ENCODE measurements at places on chromosomes 7 and 10.

DNA sequence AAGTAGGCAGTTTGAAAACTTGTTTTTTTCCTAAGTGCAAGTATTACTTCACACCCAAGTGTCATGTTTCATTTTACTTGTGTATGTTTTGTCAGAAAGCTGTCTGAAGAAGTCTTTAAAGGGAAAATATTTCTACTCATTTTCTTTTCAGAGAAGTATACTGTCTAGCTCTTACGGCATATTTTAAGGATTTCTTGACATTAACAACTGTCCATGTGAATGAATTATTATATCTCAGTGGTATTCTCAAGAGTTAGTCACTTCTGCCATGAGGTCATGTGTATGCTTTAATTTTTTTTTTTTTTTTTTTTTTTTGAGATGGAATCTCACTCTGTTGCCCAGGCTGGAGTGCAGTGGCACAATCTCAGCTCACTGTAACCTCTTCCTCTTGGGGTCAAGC lies 229.5 kb downstream of the BICC1 start:
- DNase-seq: no peak

GRCh38 chr7:45103958-45104843 lies 7.3 kb downstream of the TBRG4 start:
- no peak for DNase-seq

DNA sequence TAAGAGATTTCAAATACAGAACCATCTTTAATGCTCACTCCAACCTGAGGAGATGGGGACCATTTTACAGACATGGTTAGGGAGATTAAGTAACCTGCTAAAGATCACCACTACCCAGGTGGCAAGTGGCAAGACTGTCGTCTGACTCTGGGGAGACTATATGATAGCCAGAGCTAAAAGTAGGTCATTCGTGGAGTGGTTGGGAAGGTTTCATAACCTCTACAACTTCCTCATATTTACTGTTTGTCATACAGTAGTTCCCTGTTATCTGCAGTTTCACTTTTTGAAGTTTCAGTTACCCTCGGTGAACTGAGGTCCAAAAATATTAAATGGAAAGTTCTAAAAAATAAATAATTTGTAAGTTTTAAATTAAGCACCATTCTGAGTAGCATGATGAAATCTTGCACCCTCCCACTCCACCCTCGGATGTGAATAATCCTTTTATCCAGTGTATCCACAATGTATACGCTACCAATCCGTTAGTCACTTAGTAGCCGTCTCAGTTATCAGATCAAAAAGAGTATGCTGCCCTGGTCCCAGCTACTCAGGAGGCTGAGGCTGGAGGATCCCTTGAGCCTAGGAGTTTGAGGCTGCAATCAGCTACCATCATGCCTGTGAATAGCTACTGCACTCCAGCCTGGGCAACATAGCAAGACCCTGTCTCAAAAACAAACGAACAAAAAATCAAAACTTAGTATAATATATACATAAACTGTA lies 14.9 kb upstream of the LGI1 start:
- DNase-seq: no peak

- DNase-seq: no peak
These were observed 58.8 kb upstream of the ADRA2A start for GRCh38 chr10:111018021-111018420.

DNA sequence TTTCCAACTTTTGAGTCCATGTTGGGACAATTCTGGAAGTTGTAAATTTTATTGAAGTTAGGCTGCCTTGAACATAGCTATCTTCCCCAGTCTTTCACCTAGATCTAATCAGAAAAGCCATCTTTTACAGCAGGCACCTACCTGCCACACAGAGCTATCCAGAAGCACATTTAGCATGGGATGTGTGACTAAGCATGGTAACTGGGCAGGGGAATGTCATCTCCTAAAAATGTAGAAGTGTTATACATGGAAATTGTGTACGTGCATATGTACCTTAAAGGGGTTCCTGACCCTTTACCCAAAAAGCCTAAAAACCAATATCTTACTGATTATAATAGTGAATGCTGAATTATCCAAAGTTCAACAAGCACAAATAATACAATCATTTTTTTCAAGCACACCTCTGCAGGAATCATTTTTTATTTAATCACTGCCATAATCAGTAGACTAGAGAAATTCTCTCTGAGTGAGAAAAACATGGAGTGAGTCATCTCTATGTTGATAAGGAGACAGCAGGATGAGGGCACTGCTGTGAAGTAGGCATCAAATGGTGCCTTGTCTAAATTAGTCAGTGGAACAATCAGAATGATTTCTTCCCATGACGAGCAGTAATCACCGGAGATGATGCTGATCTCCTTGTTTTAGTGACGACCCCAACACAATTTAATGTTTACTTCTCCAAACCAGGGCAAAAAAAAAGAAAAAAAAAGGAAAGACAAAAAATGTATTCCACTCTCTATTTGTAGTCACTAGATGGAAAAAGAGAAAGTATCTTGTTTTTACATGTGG lies 75.9 kb downstream of the SORBS1 start:
- no peak for DNase-seq

DNA sequence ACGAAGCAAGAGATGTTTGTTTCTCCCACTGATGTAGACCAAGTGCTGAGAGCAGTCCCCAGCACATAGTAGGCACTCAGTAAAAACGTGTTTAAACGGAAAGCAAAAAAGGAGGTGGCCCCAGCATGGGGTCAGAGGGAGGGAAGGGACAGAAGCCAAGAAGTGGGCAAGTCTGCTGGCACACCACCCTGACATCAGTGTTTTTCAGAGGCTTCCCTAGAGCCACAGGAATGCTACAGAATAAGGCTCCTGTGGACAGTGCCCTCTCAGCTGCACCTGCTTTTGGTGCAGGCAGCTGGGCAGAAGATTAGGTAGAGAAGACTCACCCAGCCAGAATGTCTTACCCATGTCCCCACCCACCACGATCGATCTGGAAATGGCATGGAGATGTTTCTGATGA lies 8.3 kb upstream of the ANKRD1 start:
- no peak for DNase-seq

DNA sequence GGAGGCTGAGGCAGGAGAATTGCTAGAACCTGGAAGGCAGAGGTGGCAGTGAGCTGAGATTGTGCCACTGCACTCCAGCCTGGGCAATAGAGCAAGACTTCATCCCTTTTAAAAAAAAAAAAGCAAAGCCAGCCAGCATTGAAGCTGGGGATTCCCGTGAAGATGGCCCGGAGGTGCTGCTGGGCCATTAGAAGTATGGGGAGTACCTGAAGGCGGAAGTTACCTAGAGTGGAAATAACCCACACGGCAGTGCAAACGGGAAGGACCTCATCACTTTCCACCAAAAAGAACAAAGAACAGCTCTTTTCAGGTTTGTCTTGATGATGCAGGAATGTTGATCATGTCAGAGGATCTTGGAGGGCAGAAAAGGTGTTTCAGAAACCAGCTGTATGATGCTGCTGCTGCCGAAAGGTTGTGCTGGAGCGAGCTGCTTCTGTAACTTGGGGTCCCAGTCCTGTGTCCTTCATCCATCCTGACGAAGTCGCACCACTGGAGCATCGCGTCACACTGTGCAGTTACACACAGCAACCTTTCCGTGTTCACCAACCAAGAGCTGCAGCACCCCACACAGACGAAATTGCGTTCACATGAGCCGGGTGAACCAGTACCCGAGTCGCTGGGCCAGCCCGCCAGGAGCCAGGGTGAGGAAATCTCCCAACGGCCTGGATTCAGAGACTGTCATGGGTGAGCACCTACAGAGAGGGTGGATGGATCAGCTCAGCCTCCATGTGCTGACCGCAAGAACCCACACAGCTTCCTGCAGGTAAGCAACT lies 8.2 kb downstream of the ZFAND2A start:
- DNase-seq: no peak

DNA sequence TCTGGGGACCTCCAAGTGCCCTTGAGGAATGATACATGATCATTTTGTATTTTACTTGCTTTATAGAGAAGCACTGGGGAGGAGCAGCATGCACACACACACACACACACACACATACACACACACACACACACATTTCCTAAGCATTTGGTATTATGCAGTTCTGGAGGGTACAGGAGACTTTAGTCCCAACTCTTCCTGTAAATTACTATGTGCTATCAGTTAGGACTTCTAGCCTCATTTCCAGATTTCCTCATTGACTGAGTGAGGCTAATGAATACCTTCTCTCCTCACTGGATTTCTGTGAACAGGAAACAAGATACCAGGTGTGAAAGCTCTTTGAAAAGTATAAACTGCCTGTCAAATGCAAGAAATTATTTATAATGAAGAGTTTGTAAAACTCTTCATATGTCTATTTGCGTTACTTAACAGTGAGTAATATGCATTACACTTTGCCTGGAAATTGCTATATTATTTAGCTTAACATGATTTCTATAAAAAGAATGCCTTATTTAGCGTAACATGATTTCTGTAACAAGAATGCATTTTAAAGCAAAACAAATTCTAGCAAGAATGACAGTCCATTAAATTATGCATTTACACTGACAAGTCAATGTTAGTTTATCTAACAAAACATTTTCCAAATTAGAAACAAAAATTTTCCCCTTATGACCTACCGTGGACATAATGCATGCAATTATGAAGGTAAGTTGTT lies 34.2 kb downstream of the ACTA2 start:
- no peak for DNase-seq

GRCh38 chr7:156842740-156843140 lies 50.2 kb downstream of the LMBR1 start:
- no peak for DNase-seq

GRCh38 chr10:30282221-30282620 lies 66.9 kb downstream of the MTPAP start:
- DNase-seq: no peak

DNA sequence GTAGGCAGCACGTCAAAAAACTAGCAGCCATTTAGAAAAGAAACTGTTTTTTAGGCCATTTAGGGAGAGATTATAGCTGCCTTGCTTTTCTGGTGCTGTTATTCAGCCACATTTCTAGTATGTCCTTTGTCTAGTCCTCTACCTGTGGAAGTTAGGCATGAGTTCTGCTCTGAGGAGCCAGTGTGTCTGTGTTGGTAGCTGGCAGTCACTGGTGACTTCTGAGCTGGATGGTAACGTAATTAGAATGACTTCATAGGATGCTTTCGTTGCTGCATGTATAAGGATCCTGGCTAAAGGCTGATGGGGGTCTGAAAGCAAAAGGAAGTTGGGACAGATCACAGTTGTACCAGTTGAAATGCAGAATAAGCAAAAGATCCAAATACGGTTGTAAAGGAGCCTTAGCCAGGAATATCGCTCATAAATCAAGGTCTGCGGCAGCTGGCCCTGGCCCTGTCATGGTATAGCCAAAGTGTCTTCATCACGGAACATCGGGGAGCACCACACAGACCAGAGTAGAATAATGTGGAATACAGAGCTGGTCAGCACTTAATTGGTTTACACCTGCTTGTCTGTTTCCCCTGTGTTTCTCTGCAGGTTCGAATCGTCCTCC lies 226.7 kb downstream of the EXOC4 start:
- DNase-seq: no peak

DNA sequence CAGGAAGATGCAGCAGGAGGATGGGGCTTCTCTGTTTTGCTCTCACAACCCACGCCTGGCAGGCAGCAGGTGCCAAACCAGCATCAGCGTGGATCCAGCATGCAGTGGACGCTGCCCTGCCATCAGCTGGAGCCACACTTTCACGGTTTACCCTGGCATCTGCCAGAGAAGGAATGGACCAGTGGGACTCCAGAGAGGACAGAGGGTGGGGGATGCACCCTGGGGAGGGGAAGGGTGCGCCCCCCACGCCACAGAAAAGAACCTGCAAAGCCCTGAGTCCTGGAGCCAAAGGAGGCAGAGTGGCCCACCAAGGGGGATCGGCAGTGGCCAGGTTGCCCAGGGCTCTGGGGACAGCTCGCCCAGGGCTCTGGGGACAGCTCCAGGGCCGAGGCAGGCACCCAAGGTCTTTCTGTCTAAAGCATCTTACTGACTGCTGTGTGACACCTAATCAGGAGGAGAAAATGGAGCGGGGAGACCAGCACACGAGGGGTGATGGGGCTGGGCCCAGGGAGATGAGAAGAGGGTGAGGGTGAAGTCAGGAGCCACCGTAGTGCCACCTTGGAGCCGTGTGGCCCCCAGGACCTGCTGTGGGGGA lies 225.1 kb downstream of the DNAJB6 start:
- DNase-seq: no peak

DNA sequence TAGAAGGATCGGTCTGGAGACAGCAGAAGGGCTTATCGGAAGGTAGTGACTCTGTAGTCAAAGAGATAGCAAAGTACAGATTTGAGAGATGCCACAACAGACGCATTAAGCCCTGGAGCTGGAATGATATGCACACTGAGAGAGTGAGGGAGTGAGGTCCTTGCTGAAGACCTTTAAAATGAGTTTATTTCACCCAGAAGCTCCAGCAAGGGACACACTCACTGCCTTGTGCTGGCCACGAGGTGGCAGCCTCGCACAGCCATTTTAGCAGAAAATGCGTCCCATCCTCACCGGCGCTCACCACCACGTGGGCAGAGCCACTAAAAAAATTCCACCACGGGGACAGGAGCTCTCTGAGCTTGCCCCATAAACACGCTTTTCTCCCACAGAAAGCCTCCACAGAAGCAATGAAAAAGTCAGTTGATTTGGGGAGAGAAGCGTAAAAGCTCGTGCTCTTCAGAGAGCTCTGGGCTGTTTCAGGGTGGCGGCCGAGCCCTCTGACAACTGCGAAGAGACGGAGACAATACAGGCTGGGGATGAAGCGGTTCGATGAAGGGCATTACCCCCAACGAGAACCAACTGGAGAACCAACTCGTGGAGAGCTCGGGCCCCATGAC lies 163.0 kb upstream of the KLF14 start:
- DNase-seq: peak; percentile 66

GRCh38 chr7:133282094-133282493 lies 29.2 kb downstream of the EXOC4 start:
- no peak for DNase-seq

DNA sequence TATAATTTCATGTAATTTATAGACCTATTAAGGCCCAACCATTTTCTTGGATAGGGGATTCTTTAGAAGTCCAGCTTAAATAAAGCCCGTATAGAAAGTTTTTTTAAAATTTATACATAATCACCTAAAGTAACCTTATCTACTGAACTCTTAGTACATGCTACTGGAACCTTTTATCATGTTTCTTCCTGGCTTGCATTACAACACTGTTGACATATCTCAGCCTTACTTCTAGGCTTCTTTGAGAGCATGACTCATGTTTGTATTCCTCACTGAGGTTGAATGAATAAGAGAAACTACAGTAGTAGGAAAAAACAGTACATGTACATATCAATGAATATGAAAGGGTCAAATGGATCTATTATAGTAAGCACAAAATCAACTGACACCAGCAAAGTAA lies 8.2 kb upstream of the MAGI2 start:
- DNase-seq: no peak

GRCh38 chr10:86162036-86162435 lies 204.6 kb downstream of the GRID1 start:
- no peak for DNase-seq

DNA sequence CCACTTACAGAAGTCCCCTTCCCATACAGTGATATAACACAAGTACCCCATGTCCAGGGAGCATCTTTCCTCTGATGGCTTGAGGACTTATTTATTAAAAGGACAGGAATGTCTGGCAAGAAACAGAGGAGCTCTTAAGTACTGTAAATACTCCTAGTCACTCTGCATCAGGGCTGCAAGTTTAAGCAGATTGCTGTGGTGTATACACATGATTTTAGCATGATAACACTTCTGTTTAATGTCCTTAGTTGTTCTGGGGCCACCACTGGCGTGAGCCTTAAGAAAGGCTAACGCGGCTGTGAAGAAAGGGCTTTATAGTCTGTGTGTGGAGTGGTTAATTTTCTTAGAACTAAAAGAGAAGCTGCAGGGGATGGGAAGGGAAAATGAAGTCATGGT lies 65.7 kb downstream of the GBF1 start:
- no peak for DNase-seq

All from stimulated activated CD4-positive, alpha-beta T cell treated with anti-CD3 and anti-CD28 coated beads, Interleukin-12 subunit alpha, Interleukin-12 subunit beta, amount 100 ng/mL, for 4 hours (primary cell).